Activated naive CD8-positive, alpha-beta T cell treated with anti-CD3 and anti-CD28 coated beads, Interleukin-2, amount 10 ng/mL, durations not matched to agents 7 days and 5 days (primary cell): ENCODE measurements at places on chromosomes 1 and 21.
A peak's percentile ranks its signal among the peaks of the same experiment; 100 is the strongest.

DNA sequence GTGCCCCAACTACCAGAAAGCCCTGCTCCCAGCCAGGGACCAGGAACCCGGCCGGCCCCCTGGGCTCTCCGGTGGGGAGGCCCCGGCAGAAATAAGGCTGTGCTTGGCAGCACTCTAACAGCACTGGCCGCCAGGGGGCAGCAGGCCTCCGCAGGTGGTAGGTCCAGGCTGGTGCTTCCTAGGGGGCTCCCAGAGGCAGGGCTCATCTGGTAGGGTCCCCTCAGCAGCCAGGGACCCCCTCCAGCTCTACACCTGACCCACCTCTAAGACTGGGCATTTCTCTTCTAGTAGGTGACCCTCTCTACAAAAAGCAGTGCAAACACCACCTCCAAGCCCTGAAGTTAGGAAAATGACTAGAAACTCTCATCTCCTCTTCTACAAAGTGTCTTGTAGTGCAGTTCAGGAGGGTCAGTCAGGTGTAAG is 85.6 kb downstream of the STUM start:
- peak; percentile 89 for DNase-seq

DNA sequence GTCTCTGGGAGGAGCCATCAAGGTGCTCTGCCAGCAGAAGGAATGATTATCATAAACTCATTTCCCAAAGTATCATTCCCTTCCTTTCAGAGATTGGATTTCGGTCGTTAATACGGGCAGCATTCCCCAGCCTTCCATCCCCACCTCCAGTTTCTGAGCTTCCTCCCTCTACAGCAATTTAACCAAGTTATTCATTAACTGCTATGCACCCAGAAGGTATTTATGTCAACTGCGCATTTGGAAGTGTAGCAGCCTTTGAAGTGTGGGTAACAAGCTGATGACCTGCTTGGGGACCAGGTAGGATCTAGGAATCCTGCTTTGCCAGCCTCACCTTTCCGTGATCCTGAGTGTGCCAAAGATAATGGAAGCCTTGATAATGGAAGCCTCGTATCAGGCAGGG is 172.4 kb upstream of the IGSF21 start:
- DNase-seq = no peak

GRCh38 chr1:231211005-231211857 is 29.8 kb upstream of the GNPAT start:
- peak; percentile 94 for DNase-seq

DNA sequence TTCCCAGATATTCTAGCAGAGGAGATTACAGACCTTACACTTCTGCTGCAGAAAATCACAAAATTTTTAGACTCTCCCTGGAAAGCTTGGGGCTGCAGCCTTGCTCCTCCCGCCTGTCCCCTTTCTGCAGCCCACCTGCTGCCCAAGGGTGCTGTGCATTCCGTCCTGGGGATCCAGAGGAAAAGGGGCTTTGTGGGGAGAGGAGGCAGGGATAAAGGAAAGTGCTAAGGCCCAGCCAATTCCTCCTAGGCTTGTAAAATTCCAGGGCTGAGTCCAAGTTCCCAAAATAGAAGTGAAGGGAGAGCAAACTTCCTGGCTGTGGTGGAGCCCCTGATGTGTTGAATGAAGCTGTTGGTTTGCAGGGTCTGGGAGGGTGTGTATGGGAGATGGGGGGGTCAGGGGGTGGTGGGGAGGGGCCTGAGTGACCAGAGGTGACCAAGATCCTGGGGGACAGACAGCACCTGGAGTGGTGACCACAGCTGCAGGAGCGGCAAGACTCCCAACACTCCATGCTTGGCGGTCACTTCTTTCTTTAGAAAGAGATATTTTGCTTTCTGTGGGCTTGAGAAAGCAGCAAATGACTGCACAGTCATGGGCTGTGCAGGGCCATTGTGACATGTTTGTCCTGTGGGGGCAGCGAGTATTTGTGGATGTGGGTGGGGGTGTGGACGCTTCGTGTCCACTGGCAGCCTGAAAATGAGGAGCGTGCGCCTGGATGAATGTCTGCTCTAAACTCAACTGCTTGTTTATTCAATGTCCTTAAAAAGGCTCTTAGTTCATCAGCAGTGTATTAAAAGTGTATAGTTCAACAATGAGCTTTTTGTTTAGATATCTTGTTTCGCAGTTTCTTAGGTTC is 68.4 kb downstream of the TLR5 start:
- DNase-seq = no peak

DNA sequence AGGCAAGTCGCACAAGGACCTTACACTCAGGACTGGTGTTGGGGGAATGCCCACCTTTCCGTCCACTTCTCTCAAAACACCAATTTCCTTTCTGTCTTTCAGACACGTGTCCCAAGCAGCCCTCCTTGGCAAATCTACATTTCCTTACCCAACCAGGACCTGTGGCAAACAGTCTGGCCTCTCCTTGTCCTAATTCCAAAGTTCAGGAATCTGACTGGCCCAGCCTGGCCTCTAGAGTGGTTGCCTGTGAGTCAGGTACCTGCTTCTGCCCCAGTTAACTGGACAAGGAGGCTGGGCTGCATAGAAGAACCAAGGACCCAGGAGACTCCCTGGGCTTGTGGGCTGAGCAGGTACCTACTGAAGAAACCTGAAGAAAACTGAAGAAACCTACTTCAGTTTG is 34.3 kb upstream of the CITED4 start:
- no peak for DNase-seq

- DNase-seq = no peak
These were observed 31.2 kb downstream of the IFNAR1 start for GRCh38 chr21:33355996-33356395.

DNA sequence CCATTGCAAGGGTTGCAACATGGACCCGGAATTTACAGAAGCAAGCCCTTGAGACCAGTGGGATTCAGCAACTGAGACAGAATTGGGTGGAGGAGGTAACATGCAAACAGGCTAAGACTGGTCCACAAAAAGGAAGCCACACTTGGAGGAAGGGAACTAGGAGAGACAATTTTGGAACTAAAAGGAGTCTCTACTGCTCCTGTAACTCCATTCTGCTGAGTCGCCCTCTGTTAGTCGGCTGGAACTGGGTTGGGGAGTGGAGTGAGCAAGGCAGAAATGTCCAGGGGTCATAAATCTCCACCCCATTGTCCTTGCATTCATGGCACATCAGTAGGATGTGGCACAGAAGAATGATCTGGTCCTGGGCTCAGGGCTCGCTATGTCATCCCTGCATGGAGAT is 5.1 kb downstream of the LAMB3 start:
- DNase-seq = no peak

DNA sequence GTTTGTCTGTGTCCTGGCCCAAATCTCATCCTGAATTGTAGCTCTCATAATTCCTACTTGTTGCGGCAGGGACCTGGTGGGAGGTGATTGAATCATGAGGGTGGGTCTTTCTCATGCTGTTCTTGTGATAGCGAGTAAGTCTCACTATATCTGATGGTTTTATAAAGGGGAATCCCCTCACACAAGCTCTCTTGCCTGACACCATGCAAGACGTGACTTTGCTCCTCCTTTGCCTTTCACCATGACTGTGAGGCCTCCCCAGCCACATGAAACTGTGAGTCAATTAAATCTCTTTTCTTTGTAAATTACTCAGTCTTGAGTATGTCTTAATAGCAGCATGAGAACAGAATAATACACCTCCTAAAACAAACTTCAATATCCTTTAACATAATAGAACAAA is 1065.6 kb downstream of the PLA2G4A start:
- no peak for DNase-seq

DNA sequence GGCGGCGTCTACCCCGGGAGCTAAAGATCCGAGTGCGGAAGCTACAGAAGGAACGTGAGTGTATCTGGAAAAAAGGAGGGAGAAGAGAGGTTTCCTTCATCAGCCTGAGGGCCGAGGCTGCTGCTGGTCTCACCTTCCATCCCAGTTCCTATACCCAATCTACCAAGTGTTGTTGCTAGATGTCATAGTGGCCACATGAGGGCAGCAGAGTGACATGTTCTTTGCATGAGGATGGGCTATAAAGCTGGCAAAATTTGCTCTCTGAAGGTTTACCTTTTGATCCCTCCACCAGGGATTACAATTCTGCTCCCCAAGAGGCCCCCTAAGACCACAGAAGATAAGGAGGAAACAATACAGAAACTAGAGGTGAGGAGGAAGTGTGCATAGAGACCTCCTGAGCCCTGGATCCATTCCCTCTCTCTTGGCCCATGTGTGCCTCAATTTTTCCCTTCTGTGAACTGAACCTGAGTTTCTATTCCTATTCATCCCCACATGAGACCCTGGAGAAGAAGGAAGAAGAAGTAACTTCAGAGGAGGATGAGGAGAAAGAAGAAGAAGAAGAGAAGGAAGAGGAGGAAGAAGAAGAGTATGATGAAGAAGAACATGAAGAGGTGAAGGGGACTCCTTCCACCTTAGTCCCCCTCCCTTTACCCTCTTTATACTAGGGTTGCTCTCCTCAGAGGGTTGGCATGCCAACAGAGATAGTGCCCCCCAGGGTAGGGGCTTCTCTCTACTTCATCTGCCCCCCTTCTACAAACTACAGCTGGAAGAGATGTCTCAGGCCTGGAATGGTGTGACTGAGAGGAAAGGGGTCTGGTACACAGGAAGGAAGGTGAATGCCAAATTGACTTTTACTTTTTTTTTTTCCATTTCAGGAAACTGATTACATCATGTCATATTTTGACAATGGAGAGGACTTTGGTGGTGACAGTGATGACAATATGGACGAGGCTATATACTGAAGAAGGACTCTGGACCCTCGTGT is 13.3 kb downstream of the POLR3GL start:
- peak; percentile 53 for DNase-seq

DNA sequence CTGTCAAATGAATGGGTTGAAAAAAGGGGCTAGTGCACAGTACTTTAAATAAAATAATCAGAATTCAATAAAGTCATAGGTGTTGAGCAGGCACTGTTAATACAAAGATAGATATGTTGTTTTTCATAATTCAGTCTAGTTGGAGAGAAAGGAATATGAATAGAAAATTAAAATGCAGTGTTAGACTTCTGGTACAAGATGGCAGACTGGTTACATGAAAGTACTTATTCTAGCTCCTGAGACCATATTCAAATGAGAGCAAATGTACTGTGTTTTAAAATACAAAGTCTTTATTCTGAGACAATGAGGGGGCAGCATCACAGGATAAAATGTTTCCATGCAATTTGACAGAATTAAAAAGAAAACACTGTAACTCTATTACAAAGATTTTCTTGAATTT is 542.1 kb downstream of the COL11A1 start:
- no peak for DNase-seq

DNA sequence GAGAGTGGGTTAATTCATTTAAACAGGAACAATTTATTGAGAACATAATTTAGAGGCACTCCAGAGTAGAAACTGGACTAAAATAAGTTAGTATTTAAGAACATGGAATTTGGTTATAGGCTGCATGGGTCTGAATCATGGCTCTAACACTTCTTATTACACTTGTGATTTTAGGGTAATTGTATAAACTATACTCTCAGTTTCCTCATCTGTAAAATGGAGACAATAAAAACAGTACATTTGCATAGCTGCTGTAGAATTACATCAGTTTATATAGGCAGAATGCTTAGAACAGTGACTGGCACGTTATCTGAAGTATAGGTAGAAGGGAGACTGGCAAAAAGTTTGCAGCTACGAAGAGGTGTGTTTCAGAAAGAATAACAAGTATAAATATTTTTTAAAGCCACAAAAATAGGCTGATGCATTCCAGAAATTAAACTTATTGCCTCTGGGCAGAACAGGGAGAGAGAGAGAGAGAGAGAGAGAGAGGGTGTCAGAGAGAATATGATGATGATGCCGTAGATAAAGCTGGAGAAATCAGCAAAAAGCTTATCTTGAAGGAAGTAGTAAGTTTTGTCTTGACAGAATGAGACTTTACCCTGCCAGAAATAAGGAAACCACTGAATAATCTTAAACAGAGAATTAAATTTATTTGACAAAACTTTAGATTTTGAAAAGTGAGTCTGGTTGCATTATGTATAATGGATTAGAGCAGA is 8.1 kb upstream of the OR6K3 start:
- DNase-seq = no peak
